IPS-NIHi11 (cell line): ENCODE measurements at places on chromosomes 4 and X.

DNA sequence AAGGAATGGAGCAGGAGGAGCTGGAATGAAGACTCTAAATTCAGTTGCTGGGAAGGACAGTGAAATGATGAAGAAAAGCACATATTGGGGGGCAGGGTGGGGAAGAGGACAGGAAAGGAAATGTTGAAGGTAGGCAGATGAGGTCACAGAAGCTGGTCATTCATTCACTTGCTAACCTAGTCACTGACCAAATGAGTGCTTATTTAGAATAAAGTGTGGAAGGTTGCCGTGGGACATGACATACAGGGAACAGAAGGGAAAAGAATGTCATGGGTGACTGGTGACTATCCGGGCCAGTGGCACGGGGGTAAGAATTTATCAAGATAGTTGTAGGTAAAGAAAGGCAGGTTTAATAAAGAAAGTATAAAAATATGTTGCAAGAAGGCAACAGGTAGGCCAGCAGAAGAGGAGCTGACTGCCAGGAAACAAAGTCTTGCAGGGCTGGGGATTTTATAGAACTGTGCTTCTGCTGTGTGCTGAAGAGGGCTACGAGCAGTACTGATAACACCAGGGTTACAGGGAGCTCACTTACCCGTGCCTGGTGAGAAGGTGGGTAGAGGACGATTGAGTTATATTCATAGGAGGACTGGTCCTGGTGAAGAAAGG lies 31.9 kb upstream of the TLR3 start:
- no peak for DNase-seq

- DNase-seq, result peak; percentile 38
Observed at GRCh38 chr4:125750828-125751466, 436.2 kb downstream of the FAT4 start.

DNA sequence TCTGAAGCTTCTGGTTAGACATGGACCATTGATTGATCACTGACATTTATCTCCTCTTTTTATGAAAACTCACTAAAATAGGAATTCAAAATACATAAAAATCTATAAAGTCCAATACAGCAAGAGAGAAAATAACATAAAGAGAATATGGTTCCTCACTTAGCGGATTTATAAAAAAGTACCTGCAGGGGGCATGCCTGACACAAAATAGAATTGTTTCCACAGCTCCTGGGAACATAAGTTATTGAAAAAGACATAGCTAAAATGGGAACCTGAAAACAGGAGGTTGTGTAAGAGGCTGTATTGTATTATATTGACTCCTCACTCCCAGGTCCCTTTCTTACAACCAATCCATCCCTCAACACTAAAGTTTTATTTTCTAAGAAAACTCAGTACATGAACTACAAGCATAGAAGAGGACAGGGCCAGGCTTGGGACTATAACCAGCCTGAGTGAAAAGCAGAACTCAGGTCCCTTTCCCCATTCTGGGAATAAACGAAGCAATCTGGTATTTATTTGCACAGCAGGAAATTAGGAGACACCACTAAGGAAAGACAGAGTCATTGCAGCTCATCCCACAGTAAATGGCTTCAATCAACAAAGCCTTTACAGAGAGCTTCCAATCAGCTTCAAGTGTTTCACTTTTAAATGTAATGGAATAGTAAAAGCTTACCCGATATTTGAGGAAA lies 121.1 kb upstream of the NDST4 start:
- DNase-seq, result no peak

- DNase-seq, result no peak
Observed at GRCh38 chr4:3852711-3853110, 86.5 kb downstream of the ADRA2C start.

DNA sequence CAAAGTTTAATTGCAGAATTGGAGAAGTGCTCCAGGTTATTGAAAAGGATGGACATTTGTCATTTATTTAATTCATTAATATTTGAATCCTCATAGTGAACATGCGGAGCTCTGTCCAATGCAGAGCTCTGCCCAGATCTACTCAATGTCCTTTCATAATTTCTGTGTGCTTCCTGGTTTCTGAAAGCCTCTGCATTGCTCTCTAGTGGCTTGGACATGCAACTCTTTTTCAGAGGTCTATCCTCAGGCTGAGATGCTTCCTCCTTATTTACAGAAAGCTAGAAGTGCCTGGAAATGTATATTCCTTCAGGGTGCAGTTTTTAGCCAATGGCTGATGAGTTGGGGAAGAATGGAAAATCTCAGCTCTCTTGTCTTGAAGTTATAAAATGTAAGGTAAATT lies 786.1 kb upstream of the AADAT start:
- peak; percentile 26 for DNase-seq

DNA sequence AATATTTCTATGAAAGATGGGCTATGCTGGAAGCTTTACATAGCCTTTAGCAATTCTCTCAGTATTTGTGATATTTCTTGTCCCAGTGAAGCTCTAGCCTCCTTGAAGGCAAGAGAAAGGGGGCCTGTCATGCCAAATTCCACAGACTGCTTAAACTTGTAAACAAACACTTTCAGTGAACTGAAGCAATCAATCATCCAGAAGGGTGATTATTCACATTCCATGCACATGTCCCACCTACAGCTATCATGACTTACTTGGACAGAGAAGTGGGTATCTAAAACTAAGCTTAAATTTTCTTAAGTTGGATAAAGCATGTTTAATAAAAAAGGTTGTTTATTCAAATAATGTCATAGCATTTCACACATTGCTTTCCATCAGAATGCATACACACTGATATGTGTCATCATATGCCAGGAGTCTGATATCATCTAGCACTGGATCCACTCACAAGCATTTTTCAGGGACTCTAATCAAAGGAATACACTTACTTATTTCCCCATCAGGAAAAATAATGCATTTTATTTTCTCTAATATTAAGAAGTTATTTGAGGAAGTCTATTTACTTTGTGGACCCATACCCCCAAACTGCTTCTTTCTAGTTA lies 1.2 kb upstream of the FSTL5 start:
- no peak for DNase-seq

DNA sequence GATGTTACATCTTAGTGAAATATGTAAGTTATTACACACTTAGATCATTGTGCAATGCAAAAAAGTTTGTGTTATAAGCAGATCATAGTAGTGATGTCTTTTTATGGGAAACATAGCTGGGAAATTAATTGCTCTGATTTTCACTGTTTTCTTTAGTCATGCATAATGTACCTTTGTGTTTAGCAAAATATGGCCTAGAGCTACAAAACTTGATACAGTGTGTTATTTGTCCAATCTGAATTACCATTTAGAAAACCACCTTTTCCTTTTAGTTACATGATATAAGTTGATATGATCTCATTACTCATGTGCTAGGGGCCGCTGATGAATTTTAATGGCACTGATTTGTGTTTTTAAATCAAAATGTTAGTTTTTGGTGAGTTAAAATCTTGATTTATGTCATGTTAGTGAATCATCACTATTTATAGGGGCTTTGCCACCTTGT lies 2.0 kb downstream of the BMPR1B start:
- no peak for DNase-seq

GRCh38 chr4:138236037-138236436 lies 6.1 kb downstream of the SLC7A11 start:
- DNase-seq, result no peak

DNA sequence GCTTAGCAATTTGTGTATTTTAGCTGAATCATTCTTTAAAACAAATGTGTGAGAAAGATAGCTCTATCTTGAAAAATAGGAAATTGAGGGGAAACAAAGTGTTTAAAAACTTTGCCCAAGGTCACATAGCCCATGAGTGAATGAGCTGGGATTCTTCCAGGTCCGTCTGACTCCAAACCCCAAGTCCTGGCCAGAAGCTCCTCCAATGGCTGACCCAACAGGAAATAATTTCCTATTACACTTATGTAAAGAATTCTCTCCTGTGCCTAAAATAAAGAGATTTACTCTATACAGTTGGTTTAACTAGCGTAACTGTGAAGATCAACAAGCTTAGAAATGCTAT lies 287.6 kb downstream of the ARHGAP24 start:
- no peak for DNase-seq

DNA sequence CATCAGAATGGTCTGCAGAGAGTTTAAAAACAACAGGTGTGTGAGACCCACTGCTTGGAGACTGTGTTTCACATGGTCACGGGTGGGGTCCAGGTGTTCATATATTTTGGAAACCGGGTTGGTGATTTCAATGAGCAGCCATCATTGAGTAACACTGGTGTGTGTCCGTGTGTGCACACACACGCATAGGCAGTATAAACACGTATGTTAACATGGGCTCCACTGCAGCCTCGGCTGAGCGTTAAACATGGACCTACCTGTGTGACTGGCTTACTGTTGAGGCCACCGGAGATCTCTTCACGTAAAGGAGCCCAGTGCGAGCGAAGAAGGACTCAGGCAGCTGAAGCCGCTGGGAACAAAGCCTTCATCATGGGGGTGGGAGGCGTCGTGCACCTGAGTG lies 56.9 kb upstream of the TLR3 start:
- DNase-seq, result no peak

- DNase-seq, result no peak
Observed at GRCh38 chrX:11214346-11215190, 78.6 kb upstream of the AMELX start.

DNA sequence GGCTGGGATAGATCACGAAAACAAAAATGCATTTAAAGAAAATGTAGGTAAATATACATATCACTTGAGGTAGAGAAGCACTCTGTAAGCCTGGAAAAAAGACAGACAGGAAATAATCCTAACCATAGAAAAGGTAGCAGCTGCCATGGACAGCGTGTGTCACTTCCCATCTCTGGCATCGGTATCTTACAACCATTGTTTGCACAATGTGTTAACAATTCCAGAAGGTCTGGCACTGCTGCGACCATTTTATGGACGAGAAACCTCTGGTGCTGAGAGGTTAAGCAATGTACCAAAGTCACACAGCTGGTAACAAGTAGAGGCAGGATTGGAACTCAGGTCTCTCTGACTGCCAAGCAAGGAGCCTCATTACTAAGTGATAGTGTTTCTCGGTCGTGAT lies 1.7 kb upstream of the MTNR1A start:
- no peak for DNase-seq

GRCh38 chrX:15465896-15466651 lies 27.1 kb downstream of the PIR start:
- DNase-seq, result peak; percentile 21

- DNase-seq, result peak; percentile 8
Observed at GRCh38 chr4:171794528-171794927, 18.7 kb upstream of the GALNTL6 start.

GRCh38 chr4:172897046-172897445 lies 271.6 kb upstream of the GALNT7 start:
- no peak for DNase-seq

DNA sequence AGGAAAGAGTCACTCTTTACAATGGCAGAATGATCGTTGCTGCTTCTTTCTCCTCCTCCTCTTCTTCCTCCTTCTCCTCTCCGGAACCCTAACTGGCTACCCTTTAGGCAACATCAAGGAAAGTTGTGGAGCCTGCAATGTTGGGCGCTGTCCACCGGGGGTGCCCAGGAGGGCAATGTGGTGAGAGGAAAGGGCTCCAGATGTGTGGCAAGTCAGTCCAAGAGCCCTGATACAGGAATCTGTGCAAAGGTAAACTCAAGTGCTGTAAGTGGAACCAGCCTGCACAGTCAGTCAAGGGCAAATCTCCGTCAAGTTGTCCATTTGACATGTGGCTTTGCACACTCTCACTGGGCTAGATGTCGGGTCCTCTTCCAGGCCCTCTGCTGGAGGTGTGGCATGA lies 2.8 kb downstream of the RTL5 start:
- DNase-seq, result peak; percentile 16

- no peak for DNase-seq
Observed at GRCh38 chrX:130606425-130606824, 204.6 kb downstream of the RBMX2 start.

DNA sequence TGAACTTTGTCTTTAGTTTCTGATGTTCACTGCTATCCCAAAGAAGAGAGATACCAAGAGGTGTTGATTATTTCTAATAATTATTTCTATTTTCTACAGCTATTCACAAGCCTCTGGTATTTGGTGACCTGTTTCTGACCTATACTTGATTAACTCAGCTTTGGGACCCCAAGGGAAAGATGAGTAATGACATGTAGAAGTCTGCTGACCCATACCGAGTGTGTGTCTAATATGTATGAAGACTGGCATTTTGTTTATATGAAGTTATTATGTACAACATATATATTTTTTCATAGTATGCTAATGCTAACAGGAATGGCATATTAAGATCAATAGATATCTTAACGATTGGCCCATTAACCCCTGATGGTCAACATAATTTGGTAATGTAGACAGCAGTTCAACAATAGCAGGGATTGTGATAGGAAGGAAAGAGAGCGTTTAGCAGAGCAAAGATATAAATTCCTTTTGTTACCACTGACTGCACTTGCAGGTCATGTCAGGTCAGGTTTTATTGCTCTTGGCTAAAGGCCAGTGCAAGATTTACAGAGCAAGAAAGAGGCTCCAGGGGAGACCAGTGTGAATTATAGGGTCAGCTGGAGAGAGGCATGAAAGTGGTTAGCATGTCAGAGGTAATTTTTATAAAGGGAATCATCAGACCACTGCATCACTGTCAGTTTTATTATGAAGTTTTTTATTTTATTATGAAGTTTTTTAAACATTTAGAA lies 94.7 kb upstream of the DIPK2B start:
- DNase-seq, result no peak

DNA sequence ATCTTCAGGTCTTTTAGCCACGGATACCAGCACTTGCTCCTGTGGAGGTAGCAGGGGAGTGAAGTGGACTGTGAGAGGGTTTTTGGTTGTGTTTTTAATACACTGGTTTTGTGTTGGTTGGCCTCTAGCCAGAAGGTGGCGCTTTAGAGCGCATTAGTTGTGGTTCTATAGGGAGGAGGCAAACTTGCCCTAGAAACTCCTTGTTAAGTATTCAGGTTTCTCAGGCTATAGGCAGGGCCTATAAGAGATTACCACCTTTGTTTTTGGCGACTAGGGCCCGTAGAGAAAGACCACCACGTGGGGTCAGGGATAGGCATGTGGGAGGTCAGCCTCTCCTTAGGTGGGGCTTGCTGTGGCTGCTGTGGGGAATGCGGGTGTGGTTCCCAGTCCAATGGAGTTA lies 221.6 kb upstream of the SPANXN4 start:
- DNase-seq, result peak; percentile 7

DNA sequence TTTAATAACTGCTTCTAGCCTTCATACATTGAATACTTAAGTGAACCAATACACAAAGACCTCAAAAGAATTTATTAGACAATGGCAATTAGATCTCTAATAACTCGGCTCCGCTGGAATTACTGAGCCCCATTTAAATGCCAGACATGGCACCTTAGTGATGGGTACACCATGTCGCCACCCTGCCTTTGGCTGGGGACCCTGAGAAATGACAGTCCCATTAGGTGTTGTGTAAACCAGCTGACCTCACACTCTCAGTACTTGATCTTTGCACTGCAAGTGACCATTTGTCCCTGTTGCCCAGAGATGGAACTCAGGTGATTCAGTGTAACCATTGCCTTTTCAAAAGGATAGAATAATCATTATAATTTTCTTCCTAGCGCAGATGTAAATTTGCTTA lies 144.6 kb upstream of the SMARCAD1 start:
- no peak for DNase-seq

GRCh38 chrX:20374450-20374849 lies 107.7 kb upstream of the RPS6KA3 start:
- DNase-seq, result no peak
